Activated T-helper 17 cell treated with anti-CD3 and anti-CD28 coated beads, Interleukin-2, amount 50 U/mL, for 72 hours (primary cell): ENCODE measurements at places on chromosomes 16 and 17. TPM values are rescaled to one million over a fixed set of nuclear protein-coding genes. Genes with fewer than 3 reads are reported as not detected.

Gene CD300LB
- not detected for total RNA-seq

Gene FLYWCH1
- total RNA-seq = 61.1 TPM

Gene MYOCD
- not detected for total RNA-seq

Gene MYH13
- not detected for total RNA-seq

Gene WIPF2
- 38.0 TPM for total RNA-seq

DNA sequence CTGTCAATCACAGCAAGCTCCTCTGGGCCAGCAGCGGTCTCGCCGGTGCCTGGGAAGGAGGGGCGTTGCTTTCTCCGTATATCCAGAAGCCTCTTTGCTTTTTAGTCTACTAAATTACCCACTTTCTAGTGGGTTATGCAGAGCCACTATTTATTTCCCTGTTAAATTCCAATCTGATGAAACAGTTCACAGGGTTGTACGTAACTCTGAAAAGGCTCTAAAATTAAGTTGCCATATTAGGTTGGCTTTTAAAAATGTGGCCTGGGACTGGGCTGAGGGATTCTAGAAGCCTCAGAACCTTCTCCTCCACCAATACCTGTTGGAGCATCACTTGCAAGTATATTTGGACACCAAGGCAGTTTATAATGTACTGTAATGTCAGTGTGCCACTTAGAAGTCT is 27.2 kb downstream of the MARCHF10 start:
- no peak for ATAC-seq

GRCh38 chr17:81256616-81257015 is 17.5 kb downstream of the NDUFAF8 start:
- no peak for ATAC-seq

- ATAC-seq = no peak
These were observed 33.9 kb downstream of the BAHCC1 start for GRCh38 chr17:81428948-81429774.

GRCh38 chr17:79803997-79804855 is 7.3 kb upstream of the CBX8 start:
- peak; percentile 94 for ATAC-seq

Gene NTN3
- 0.21 TPM for total RNA-seq

GRCh38 chr17:50288306-50288705 is 14.0 kb downstream of the TMEM92 start:
- ATAC-seq = no peak

DNA sequence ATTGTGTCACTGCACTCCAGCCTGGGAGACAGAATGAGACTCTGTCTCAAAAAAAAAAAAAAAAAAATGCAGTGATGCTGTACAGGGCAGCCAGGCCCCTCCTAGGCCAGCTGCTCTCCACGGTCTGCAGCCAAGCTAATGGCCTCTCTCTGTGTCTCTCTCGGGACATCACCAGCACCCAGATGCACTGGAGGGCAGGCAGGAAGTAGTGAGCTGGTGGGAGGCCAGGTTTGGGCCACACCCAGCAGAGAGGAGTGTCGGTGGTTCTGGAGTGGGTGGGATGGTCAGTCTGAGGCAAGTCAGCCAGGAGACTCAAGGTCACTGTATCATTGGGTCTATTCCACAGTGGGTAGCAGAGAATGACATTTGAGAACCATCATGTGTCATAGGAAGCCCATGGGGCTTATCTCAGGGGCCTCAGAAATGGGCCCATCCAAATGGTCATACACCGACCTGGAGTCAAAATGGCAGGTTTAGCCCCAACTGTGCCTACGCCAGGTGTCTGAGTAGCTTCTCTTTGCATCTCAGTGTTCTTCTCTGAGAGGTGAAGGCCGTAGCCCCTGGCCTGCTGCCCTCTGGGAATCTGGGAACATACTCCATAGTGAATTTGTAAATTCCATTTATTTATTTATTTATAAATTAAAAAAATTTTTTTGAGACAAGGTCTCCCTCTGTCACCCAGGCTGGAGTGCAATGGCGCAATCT is 22.7 kb downstream of the WNT9B start:
- no peak for ATAC-seq

GRCh38 chr17:4939546-4939795 is 375 bp downstream of the SLC25A11 start:
- ATAC-seq = peak; percentile 0
